Stimulated activated CD4-positive, alpha-beta T cell treated with anti-CD3 and anti-CD28 coated beads, Interleukin-4, amount 100 ng/mL, for 1 hour (primary cell): ENCODE measurements at places on chromosomes 3 and 15.

- DNase-seq, result no peak
Observed at GRCh38 chr3:13243586-13243985, 170.4 kb upstream of the IQSEC1 start.

- DNase-seq, result no peak
Observed at GRCh38 chr3:37419979-37420378, 245.6 kb upstream of the LRRFIP2 start.

GRCh38 chr3:193996641-193997089 is 139.3 kb upstream of the HES1 start:
- no peak for DNase-seq

DNA sequence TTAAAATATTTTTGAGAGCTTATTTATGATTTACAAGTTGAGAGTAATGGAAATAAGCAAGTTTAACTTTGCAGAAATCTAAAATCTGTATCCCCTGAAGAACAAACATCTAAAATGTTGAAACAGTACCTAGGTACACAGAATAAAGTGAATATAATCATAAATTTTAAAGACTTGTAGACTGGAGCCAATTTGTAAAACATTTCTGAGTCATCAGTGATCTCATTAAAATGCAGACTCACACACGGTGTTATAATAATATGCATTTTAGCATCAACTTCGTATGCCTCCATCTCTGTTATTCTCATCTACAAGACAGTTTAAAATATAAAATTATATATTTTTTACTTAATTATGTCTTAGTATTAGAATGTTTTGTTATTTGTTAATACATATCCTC is 399.5 kb upstream of the GOLIM4 start:
- DNase-seq, result no peak

DNA sequence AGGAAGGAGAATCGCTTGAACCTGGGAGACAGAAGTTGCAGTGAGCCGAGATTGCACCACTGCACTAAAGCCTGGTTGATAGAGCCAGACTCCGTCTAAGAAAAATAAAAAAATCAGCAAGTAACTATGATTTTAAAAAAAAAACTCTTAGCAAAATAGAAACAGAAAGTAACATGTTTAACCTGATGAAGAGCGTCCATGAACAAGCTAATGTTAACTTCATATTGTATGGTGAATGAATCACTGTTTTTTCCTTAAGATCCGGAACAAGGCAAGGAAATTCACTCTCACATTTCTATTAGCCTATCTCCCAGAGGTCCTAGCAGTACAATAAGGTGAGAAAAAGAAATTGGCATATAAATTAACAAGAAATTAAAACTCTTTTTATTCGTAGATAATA is 69.0 kb downstream of the RFX7 start:
- no peak for DNase-seq
